ENCODE measurements at places on chromosomes 1 and 21. TPM values are rescaled to one million over a fixed set of nuclear protein-coding genes. Genes with fewer than 3 reads are reported as not detected.

The COL16A1 gene
- total RNA-seq, result 1.4 TPM

The ACTA1 gene
- total RNA-seq, result 1.1 TPM

DNA sequence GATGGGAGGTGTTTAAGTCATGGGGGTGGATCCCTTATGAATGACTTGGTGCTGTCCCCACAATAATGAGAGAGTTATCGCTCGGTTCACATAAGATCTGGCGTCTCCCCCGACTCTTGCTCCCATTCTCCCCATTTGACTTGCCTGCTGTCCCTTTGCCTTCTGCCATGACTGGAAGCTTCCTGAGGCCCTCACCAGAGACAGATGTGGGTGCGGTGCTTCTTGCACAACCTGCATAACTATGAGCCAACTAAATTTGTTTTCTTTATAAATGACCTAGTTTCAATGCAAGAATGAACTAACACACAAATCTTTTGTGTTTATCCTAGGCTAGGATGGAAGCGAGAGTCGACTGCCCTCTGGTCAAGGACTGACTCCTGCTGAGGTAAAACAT is 31.2 kb upstream of the CDC14A start:
- H3K36me3 ChIP-seq, result no peaks in the 10 kb centered on the region
- H3K27me3 ChIP-seq, result no peaks in the 10 kb centered on the region
- H3K27ac ChIP-seq, result no peak overlapping the region
- no peak overlapping the region for H3K4me3 ChIP-seq
- H3K4me1 ChIP-seq, result no peaks in the 10 kb centered on the region
- DNase-seq, result no peak

GRCh38 chr1:27864264-27864895 is 8.0 kb upstream of the THEMIS2 start:
- no peaks in the 10 kb centered on the region for H3K4me1 ChIP-seq
- no peaks in the 10 kb centered on the region for H3K36me3 ChIP-seq
- DNase-seq, result no peak
- H3K27ac ChIP-seq, result peak overlapping the region; percentile 54
- H3K4me3 ChIP-seq, result no peak overlapping the region

The SPRR2A gene
- 0.40 TPM for total RNA-seq

DNA sequence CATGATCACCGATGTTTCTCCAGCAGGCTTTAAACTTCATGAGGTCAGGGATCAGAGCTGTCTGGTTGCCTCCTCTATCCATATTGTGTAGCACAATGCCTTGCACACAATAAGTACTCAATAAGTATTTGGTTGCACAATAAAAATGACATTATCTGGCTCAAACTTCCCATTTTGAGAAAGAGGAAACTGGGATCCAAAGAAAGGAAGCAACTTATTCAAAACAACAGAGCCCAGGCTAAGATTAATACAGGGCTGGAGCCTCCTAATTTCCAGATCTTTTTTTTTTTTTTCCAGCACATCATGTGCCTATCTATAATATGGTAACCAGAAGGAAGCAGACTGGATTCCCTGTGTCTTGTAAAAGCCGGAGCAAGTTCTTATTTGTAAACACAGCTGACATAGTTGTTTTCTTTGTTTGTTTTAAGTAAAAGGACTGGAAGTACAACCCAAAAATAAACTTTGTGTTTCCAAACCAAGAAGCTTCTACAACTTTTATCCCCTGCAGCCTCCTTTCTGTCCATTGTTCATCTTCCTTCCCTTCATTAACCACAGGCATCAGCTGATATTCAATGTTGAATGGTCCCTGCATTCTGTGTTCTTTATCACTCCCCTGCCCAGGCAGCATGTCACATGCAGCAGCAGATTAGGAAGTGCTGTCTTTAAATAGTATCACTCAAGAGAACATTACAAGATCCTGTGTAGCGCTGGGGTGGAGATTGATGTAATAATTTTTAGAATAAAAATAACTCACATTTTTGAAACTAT is 71.2 kb upstream of the HOOK1 start:
- no peaks in the 10 kb centered on the region for H3K27me3 ChIP-seq
- peak overlapping the region; percentile 47 for H3K27ac ChIP-seq
- no peaks in the 10 kb centered on the region for H3K36me3 ChIP-seq
- H3K4me3 ChIP-seq, result no peak overlapping the region

DNA sequence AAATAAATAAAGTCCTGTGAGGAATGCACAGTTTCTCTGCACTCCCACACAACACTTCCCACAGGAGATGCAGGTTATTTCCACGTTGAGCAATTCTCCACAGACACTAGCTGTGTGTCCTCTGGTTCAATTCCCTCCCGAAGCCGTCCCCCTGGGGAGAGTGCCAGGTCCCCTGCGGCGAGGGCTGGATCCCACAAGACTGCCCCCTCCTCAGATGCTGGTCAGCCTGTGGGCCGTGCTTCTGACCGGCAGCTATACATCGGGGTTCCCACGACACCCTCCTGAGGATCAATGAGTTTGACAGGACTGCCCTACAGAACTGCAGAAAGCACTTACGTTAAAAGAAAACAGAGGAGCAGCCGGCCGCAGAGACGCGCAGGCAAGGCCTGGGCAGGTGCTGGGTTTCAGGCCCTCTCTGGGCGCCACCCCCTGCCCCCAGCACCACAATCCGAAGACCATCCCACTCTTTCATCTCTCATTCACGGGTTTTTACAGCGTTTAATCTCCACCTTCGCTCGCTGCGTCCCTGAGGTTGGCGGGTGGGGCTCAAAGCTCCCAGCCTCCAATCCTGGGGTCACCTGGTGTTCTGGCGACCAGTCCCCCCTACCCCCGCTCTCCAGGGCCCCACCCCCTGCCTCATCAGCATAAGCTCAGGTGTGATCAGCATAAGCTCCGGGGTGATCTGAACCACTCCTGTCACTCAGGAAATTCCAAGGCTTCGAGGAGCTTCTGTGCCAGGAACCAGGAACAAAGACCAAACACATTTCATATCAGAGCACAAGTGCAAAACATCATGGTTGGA is 9.3 kb downstream of the SLC35E2B start:
- no peaks in the 10 kb centered on the region for H3K27me3 ChIP-seq
- no peak overlapping the region for H3K27ac ChIP-seq
- DNase-seq, result no peak
- no peaks in the 10 kb centered on the region for H3K36me3 ChIP-seq
- H3K4me1 ChIP-seq, result peaks cover 15% of the 10 kb centered on the region

- H3K36me3 ChIP-seq, result no peaks in the 10 kb centered on the region
- H3K27me3 ChIP-seq, result no peaks in the 10 kb centered on the region
- no peak overlapping the region for H3K4me3 ChIP-seq
- no peak for DNase-seq
Measured at GRCh38 chr1:235357485-235358373, 9.5 kb upstream of the TBCE start.

The CD5L gene
- total RNA-seq, result 53.9 TPM

DNA sequence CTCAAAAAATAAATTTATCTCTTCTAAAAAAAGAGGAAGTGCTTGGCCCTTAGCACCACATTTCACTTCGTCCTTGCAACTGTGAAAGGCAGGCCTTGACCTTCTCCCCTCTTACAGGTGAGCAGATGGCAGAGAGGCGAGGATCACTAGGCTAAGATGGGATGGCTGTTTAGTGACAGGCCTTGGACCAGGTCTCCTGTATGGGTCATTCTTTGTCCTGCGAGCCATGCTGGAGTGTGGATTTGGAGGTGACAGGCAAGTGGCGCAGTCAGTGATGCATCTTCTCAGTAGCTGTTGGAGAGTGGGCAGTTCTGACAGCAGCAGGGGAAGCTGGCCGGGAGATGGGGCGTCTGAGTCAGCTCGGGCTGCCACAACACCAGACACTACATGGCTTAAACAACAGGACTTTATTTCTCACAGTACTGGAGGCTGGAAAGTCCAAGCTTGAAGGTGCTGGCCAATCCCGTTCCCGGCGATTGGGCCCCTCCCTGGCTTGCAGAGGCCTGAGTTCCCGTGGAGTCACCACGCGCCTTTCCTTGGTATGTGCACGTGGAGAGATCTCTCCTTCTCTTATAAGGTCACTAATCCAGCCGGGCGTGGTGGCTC is 16.5 kb downstream of the SLC27A3 start:
- no peaks in the 10 kb centered on the region for H3K27me3 ChIP-seq
- no peak overlapping the region for H3K4me3 ChIP-seq
- H3K4me1 ChIP-seq, result no peaks in the 10 kb centered on the region
- no peak for DNase-seq

The VCAM1 gene
- 11.7 TPM for total RNA-seq

- no peak overlapping the region for H3K27ac ChIP-seq
- H3K27me3 ChIP-seq, result no peaks in the 10 kb centered on the region
- H3K4me3 ChIP-seq, result no peak overlapping the region
- peak; percentile 24 for DNase-seq
- peaks cover 6% of the 10 kb centered on the region for H3K4me1 ChIP-seq
- H3K36me3 ChIP-seq, result no peaks in the 10 kb centered on the region
Measured at GRCh38 chr1:201311356-201312011, 28.2 kb downstream of the PKP1 start.

GRCh38 chr1:63014267-63014666 is 230.3 kb downstream of the ATG4C start:
- H3K27ac ChIP-seq, result no peak overlapping the region
- H3K4me3 ChIP-seq, result no peak overlapping the region
- no peak for DNase-seq

- no peaks in the 10 kb centered on the region for H3K27me3 ChIP-seq
- no peak overlapping the region for H3K4me3 ChIP-seq
- H3K27ac ChIP-seq, result no peak overlapping the region
Measured at GRCh38 chr21:36883532-36884486, 82.7 kb downstream of the HLCS start.

The LCE2B gene
- not detected for total RNA-seq

DNA sequence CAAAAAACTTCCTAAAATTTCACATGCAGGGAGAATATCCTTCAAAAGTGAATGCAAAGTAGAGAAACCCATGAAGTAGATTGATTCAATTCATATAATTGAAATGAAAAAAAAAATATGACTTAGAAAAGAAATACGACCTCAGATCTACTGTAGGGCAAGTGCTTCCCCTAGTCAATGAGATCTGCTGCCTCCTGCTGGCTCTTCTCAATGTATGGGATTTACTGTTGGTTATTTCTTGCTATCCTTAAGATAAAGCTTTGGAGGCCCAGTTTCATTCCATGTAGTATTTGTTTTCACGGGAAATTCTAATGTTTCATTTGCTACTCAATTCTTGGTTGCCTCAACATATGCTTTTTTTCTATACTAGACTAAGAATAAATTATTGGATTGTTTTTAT is 46.2 kb downstream of the ZNF648 start:
- H3K4me3 ChIP-seq, result no peak overlapping the region
- no peaks in the 10 kb centered on the region for H3K4me1 ChIP-seq
- no peak for DNase-seq
- H3K27ac ChIP-seq, result no peak overlapping the region

GRCh38 chr1:8022395-8023286 is 3.5 kb downstream of the ERRFI1 start:
- peak overlapping the region; percentile 40 for H3K27ac ChIP-seq
- H3K4me3 ChIP-seq, result peak overlapping the region; percentile 76
- no peak for DNase-seq
- H3K36me3 ChIP-seq, result peaks cover 4% of the 10 kb centered on the region
- H3K27me3 ChIP-seq, result no peaks in the 10 kb centered on the region

The ASTN1 gene
- total RNA-seq, result 0.28 TPM

DNA sequence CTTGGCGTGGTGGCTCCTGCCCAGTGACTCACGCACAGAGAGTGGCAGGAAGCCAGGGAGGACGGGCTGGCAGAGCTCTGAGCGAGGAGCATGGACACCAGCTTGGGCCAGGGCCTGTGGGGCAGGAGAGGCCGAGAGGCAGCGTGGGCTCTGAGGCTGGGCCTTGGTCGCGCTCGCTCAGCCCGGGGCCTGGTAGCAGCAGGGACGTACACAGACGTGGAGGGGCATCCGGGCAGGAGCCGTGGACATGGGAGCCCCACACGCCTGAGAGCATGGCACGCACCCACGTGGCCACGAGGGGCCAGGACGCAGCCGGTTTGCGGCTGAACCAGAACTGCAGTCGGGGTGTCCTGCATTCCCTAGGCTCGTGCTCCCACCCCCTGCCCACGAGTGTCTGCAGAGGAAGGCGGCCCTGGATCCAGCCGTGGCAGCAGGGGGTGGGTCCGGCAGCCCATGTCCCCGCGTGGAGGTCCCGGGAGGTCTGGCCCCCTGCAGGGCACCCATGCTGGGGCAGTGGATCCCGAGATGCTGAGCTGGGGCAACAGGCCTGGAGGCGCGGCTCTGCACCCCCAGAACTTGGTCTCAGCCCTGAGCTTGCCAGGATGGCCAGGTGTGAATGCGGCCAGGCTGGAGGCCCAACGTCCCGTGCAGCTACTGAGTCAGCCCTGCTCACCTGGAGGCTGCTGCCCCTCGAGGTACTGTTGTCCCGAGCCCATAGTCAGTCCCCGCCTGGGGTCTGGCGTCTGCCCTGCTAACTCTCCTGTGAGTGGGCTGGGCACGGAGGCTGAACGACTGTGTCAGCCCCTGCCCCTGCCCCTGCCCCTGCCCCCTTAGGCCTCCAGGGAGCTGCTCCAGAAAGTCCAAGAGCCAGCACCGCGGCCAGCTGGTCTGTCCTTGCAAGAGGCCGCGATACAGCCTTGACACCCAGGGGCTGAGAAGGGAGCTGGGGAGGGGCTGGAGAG is 61.6 kb downstream of the SLX9 start:
- DNase-seq, result no peak
- H3K4me3 ChIP-seq, result no peak overlapping the region
- no peak overlapping the region for H3K27ac ChIP-seq
- no peaks in the 10 kb centered on the region for H3K36me3 ChIP-seq
- H3K27me3 ChIP-seq, result no peaks in the 10 kb centered on the region

DNA sequence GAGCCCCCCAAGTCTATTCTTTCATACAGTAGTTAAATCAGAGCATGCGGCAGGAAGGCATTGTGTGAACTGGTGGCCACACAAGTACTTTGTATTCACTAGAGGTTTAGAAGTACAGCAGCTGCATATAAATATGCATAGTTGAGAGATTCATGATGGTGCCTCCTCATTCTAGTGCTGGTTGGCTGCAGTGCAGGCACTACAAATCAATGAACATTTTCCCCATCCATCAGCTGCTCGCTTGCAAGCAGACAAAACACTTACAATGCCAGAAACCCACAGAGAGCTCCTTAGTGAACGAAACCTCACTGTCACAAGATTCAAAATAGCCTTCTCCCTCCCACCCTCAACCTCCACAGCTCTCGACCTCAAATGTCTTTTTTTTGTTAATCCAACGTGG is 726.2 kb downstream of the USP25 start:
- no peaks in the 10 kb centered on the region for H3K27me3 ChIP-seq
- H3K4me1 ChIP-seq, result no peaks in the 10 kb centered on the region
- no peaks in the 10 kb centered on the region for H3K36me3 ChIP-seq
- H3K27ac ChIP-seq, result no peak overlapping the region
- no peak for DNase-seq

Measured in right lobe of liver (tissue), 6 donors.